ENCODE measurements at places on chromosomes 3 and 15.

DNA sequence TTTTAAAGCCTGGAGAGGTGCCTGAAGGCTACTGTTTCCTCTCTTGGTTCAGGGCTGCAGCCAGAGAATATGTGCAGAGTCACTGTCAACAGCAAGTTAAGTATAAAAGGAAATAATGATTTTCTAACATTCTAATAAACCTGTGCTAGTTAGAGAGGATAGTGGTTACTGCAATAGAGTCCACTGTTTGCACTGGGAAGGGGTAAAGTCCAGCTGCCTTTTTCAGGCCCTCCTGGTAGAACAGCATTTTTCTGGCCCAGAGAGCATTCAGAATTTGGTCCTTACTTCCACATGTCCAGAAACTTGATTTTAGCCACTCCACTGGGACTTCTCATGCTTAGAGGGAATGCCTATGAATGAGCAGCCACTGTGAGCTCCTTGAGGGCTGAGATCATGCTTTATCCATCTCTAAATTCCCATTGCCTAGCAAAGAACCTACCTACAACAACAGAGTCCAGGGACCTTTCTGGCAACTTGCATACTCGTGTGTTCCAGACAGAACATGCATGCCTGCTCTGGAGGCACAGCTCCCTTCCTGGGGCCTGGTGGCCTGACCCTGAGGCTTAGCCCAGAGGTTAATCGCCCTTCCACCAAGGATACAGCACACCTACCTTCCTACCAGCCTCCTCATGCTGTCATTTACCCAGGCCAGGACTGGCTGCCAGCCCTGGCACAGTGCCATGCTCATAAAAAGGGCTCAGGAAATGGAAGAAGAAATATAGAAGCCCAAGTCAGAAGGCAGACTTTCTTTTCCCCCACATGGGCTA is 50.3 kb upstream of the ATP13A3 start:
- no peak for DNase-seq

GRCh38 chr15:39767921-39768320 is 14.7 kb downstream of the FSIP1 start:
- no peak for DNase-seq

GRCh38 chr15:84606653-84607120 is 5.9 kb downstream of the ZSCAN2 start:
- no peak for DNase-seq

DNA sequence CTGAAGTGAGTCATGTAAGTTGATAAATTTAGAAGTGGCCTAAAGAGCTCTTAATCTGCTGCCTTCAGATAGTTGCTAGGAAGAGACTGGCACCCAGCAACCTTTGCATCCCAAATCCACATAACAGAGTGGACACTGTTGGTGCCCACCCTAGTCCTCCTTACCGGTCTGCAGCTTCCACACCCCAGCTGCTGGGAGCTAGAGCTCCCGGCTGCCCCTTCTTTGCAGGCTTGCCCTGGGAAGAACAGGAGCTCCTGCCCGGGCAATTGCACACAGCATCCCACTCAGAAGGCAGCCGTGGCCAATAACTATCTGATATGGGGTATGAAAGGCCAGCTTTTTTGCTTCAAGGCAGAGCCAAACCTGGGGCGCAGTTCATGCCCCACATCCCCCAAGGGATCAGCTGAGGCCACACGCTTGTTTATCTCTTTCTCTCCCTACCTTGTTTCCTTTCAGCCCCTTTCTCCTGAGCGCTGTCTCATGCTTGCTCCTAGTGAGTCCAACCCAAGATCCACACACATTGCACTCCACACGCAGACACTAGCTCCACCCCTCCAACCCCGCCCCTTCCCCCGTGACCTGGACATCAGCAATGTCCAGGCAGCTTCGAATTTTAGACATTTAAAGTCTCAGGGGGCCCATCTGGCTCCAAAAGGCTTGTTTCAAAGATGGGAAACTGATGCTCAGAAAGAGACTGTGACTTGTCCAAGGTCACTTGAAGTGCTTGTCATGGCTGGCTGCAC is 9.1 kb downstream of the ATP2B2 start:
- DNase-seq, result no peak

DNA sequence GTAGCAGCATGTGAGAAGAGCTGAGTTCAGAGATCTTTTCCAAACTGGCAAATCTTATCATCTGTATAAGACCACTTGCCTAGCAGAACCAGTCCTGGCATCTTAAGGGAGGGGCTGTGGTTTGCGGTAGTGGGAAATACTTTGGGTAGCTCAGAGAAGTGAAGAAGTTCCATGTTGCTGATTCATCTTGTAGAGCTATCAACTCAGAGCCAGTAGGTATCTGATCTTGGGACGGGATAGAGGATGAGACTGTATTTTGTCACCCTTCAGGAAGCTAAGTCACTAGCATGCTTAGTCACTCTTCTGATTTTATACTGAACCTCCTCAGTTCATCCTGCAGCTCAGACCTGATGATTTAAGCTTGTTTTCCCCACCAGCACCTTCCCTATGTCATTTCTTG is 211.4 kb downstream of the NR1D2 start:
- no peak for DNase-seq

- DNase-seq, result no peak
These were observed 15.7 kb downstream of the RFT1 start for GRCh38 chr3:53114412-53115074.

Data from stimulated activated CD4-positive, alpha-beta T cell treated with anti-CD3 and anti-CD28 coated beads, Interleukin-1b, Interleukin-23, amount 100 ng/mL, for 1 hour (primary cell).